ENCODE measurements at places on chromosomes 12 and 14.

DNA sequence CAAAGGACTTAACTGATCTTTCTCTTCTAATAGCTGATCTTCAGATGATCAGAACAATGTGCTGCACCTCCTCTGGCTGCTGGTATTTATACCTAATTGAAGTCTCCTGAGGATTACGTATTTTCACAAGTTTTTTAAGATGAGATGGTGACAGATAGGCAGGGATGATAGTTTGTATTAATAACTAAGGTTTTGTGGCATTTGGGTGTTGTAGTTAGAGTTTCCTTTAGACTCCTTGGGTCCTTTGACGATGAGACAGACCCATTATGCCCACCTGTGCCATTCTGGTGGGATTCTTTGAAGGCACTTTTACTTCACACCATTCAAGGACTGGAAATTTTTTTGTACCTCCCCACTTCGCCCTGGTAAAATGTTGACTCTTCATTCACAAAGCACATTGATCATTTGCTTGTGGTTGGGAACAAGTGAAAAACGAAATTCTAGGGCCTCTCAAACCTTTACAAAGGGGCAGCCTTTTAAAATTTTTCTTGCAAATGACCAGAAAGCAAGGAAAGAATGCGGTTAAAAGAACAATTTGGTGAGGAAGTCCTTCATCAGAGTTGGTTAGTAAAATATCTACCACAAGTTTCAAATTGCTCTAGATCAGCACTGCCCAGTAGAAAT is at the start of gene IFNG:
Gene IFNG (minus strand): TSS at position 60 of the 624 bp plus-strand sequence. CDS start 125 bp downstream, outside the sequence.
- no peak for DNase-seq

DNA sequence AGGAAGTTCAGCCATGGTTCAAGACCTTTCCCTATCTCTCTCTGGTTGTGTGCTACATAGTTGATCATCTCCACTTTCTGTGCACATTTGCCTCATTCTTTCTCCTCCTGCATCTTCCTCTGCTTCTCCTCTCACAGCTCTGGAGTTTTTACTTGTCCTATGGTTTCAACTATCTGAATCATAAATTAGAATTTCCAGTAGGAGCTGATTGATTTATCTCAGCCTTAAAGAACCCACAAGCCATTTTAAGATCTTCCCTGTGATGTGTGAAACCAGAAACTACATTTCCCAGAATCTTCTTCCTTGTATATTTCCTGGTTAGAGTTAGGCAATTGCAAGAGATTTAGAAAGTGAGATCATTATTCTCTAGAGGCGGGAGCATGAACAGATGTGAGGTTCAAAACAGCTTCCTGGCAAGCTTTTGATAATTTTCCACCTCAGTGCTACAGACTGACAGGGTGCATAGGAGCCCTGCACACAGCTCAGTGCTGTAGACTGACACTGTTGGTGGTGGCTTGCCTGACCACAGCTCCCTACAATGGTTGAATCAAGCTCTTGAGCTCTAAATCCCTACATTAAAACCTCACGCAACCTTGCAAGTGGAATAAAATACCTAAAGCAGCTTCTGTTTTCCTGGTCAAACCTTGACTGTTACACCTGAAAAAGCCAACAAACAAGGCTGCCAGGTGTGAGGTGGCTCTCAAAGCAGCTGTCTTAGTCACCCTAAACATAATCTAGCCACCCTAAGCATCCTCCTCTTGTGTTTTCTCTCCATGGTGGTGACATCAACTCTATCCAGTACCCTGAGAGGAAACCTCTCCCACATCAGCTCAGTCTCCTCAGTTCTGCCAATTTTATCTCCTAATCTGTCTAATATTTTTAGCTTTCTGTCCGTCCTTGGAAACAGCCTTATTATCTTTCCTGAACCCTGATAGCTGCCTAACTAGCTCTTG is 21.5 kb upstream of the IFNG start:
- peak; percentile 23 for DNase-seq

GRCh38 chr14:46985529-46986380 is 334.2 kb upstream of the RPL10L start:
- DNase-seq = no peak

- DNase-seq = no peak
Observed at GRCh38 chr12:21891751-21892217, 49.4 kb downstream of the ABCC9 start.

DNA sequence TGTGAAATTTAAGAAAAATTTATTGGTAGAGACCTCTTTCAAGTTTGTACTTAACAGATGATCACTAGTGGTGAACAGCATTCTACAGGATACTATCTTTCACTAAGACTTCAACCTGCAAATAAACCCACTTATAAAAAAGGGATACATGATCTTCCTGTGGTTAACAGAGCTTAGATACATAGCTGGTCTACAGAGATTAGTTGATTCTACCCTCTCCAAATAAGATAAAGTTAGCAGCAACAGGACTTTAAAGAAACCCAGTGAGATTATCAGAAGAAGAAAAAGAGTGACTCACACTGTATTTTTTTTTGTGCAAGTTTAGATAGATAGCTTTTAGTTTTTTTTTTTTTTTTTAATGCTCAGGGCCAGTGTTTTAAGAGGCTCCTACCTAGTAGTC is 34.5 kb downstream of the USP44 start:
- DNase-seq = no peak

- DNase-seq = no peak
Observed at GRCh38 chr14:79852950-79853744, 358.2 kb downstream of the DIO2 start.

DNA sequence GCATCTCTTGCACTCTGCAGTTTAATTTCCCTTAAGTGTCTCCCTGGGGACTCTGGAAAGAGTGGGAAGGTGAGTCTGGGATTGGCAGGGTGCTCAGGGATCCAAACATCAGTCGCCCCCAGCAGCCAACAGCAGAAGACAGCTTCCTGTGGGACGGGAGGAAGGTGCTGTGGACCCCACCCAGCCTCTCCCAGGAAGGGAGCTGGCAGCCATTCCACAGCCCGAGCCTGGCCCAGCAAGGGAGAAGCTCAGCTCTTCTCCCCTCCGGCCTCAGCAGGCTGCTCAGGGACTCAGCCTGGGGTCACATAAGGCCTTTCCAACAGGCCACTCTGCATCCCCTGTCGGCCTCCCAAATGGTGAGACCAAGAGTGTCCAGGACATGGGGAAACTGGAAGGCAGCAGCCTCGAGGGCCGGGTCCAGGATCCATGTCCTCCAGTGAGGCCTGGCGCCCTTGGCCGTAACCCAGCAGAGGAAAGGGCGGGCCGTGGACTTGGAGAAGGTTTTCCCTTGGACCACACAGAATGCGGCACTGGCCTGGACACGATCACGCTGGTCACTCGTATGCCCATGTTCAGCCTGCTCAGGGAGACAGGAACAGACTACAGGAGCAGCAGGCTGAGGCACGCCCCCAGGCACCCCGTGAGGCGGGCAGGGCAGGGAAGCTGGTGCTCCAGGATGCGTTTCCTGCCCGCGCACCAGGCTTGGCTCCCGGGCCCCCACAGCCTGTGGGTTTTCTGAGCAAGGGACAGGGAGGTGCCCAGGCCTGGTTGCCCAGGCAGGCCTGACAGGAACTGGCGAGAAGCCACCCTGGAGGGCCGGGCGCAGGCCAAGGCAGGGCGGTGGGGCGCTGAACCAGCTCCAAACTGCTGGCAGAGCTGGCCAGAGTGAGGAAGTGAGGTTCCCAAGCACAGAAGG is 3.5 kb downstream of the XRCC3 start:
- no peak for DNase-seq

GRCh38 chr12:104662203-104662602 is 205.5 kb downstream of the CHST11 start:
- DNase-seq = no peak

DNA sequence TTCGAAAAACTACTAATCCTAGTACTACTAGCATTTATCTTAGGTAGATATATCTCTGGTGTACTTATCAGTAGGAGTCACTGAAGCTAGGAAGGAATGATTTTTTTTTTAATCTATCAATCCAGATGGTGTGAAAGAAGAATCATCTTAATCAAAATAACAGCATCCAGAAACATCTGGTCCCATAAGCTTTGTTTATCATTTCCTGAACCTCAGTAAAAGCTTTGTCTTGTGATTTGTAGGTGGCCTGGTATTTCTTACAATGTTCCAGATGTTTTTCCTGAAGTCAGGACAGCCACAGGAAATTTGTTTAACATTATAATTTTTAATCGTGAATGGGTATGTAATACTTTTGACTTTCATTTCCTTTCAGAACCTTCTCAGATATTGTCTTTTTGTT is 28.0 kb upstream of the LUM start:
- DNase-seq = no peak

- DNase-seq = no peak
Observed at GRCh38 chr12:71397433-71397954, 42.1 kb upstream of the LGR5 start.
